ENCODE measurements at places on chromosomes 2 and 18. TPM values are rescaled to one million over a fixed set of nuclear protein-coding genes. Genes with fewer than 3 reads are reported as not detected.

DNA sequence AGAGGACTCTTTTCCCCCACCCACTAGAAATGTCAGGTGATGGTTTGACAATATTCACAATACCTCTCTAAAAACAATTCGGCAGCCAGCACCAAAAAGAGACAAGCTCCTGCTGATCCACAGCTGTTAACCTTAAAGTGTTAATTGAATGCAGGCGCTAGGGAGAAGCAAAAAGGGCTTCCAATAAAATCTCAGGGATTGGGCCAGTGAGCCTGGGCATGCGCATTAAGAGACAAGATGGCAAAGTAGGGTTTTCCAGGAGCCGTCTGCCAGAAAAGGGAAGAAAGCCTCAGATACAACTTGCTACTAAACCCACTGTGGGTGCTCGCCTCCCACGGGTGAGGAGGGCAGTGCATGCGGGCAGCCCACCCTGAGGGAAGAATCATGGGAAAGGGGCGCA, 98.8 kb downstream of the HS6ST1 start:
- no peak overlapping the region for H3K27ac ChIP-seq
- no peak for DNase-seq
- H3K4me3 ChIP-seq = no peak overlapping the region
- no peaks in the 10 kb centered on the region for H3K4me1 ChIP-seq
- no peaks in the 10 kb centered on the region for H3K27me3 ChIP-seq
- H3K36me3 ChIP-seq = no peaks in the 10 kb centered on the region

- H3K27me3 ChIP-seq = no peaks in the 10 kb centered on the region
- no peak for DNase-seq
- no peak overlapping the region for H3K4me3 ChIP-seq
- H3K36me3 ChIP-seq = peaks cover 30% of the 10 kb centered on the region
- no peak overlapping the region for H3K27ac ChIP-seq
Observed at GRCh38 chr18:76461692-76462325, 33.2 kb downstream of the ZNF516 start.

DNA sequence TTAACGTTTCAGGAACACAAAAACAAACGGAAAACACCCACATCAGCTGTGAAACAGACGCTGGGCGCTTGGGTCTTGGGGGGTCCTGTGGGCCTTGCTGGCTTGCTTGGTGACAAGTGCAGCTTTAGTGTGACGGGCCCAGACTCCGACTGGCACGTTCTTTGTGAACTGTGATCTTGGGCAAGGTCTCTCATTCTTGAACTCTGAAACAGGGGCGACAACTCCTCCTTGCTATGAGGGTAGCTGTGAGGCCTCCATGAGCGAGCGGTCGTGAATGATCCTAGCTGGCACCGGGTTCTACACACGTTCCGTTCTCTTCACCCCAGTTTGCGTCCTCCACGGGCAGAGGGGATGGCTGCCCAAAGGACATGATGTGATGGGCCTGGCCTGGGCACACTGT, 8.7 kb upstream of the COLEC11 start:
- no peak overlapping the region for H3K4me3 ChIP-seq
- H3K4me1 ChIP-seq = no peaks in the 10 kb centered on the region

The IL36B gene
- not detected for total RNA-seq

GRCh38 chr18:22032392-22032961, 136.9 kb upstream of the GATA6 start:
- peaks cover 4% of the 10 kb centered on the region for H3K4me1 ChIP-seq
- no peaks in the 10 kb centered on the region for H3K27me3 ChIP-seq
- H3K27ac ChIP-seq = no peak overlapping the region

- no peaks in the 10 kb centered on the region for H3K27me3 ChIP-seq
- H3K27ac ChIP-seq = no peak overlapping the region
- DNase-seq = no peak
- no peaks in the 10 kb centered on the region for H3K36me3 ChIP-seq
Observed at GRCh38 chr18:63146828-63147409, 172.7 kb downstream of the BCL2 start.

The ST8SIA5 gene
- 0.30 TPM for total RNA-seq

The CKAP2L gene
- total RNA-seq = 1.3 TPM

GRCh38 chr2:198883604-198884003, 574.1 kb downstream of the SATB2 start:
- H3K4me1 ChIP-seq = no peaks in the 10 kb centered on the region
- no peaks in the 10 kb centered on the region for H3K36me3 ChIP-seq
- H3K27me3 ChIP-seq = no peaks in the 10 kb centered on the region
- DNase-seq = no peak
- no peak overlapping the region for H3K4me3 ChIP-seq
- H3K27ac ChIP-seq = no peak overlapping the region

The FBXO36 gene
- 1.4 TPM for total RNA-seq

DNA sequence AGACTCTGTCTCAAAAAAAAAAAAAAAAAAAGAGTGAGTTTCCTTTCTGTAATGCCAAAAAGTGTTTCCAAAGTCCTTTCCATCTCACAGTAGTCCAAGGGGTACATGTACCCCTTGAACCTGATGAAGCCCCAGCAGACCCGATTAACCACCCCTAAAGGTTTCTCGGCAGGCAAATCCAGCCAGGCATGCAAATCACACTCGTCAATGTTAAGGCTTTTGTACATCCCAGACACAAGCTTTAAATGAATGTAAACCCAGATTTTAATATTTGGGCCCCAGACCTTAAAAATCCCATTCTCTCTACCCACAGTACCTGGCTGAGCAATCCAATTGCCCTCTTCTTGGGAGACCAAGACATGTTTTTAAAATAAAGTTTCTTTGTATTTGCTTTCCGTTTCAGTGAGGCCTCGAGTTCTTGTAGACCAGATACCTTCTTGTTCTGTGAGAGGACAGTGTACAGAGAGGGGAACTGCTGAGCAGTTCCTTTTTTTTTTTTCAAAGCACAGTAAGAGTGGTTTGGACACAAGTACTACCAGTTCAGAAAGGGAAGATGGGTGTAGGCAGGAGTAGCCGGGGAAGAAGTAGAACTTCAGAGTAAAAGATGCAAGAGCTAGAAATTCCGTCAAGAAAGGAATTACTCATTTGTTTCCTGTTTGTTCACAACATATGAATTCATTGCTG, at the start of gene NLRC4:
Gene NLRC4, minus strand, starts transcription at position 465 of the 684 bp plus-strand sequence. CDS start 8,111 bp downstream, outside the sequence.
- no peaks in the 10 kb centered on the region for H3K36me3 ChIP-seq
- no peaks in the 10 kb centered on the region for H3K27me3 ChIP-seq
- peaks cover 6% of the 10 kb centered on the region for H3K4me1 ChIP-seq
- H3K27ac ChIP-seq = peak within 1 kb of the TSS; percentile 73
- peak within 1 kb of the TSS; percentile 16 for H3K4me3 ChIP-seq
- no peak for DNase-seq

GRCh38 chr2:174607989-174608865, 10.6 kb upstream of the WIPF1 start:
- peaks cover 83% of the 10 kb centered on the region for H3K4me1 ChIP-seq
- H3K27me3 ChIP-seq = no peaks in the 10 kb centered on the region
- H3K4me3 ChIP-seq = no peak overlapping the region
- H3K36me3 ChIP-seq = no peaks in the 10 kb centered on the region
- DNase-seq = no peak

- no peak for DNase-seq
- no peaks in the 10 kb centered on the region for H3K27me3 ChIP-seq
- no peak overlapping the region for H3K4me3 ChIP-seq
- H3K27ac ChIP-seq = no peak overlapping the region
- no peaks in the 10 kb centered on the region for H3K36me3 ChIP-seq
Observed at GRCh38 chr2:139259422-139260051, 479.3 kb upstream of the NXPH2 start.

- no peak overlapping the region for H3K4me3 ChIP-seq
- no peaks in the 10 kb centered on the region for H3K36me3 ChIP-seq
- H3K27me3 ChIP-seq = no peaks in the 10 kb centered on the region
- DNase-seq = no peak
Observed at GRCh38 chr2:150806336-150806735, 318.9 kb upstream of the RND3 start.

- no peaks in the 10 kb centered on the region for H3K36me3 ChIP-seq
- no peaks in the 10 kb centered on the region for H3K27me3 ChIP-seq
- no peaks in the 10 kb centered on the region for H3K4me1 ChIP-seq
- H3K27ac ChIP-seq = no peak overlapping the region
Observed at GRCh38 chr2:216404010-216404618, 8.2 kb upstream of the SMARCAL1 start.

The ANO7 gene
- total RNA-seq = 1.5 TPM

DNA sequence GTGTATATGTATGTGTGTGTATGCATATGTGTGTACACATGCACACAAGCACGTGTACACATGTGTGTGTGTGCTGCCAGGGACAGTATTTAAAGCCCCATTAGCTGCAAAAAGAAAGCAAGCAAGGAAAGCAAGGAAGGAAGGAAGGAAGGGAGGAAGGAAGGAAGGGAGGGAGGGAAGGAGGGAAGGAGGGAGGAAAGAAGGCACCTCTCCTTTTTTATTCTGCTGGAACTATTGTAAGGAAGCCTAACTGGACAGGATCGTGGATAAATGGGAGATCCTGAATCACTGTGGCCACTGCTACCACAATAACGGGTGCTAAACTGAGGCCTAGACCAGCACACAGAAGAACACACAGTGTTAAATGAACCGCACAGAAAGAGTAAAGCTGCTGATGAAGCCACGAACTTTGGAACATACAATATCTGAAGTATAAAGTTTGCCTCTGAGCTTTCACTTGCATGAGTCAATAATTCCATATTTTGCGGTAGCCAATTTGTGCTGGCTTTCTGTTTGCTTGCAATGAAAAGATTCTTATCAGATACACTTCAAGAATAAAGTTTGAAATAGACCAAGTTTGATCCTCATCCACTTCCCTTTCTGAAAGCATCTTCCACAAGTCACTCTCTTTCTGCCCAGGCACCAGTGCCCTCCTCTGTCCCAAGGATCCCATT, 15.5 kb downstream of the CACNB4 start:
- H3K27ac ChIP-seq = no peak overlapping the region
- no peaks in the 10 kb centered on the region for H3K4me1 ChIP-seq
- no peaks in the 10 kb centered on the region for H3K27me3 ChIP-seq
- H3K4me3 ChIP-seq = no peak overlapping the region

GRCh38 chr2:65675350-65675749, 243.0 kb upstream of the SPRED2 start:
- no peaks in the 10 kb centered on the region for H3K4me1 ChIP-seq
- H3K4me3 ChIP-seq = no peak overlapping the region
- no peaks in the 10 kb centered on the region for H3K27me3 ChIP-seq
- H3K36me3 ChIP-seq = no peaks in the 10 kb centered on the region
- DNase-seq = no peak

The TFPI gene
- total RNA-seq = 96.9 TPM

Data from spleen (tissue), 13 donors.